Stimulated activated CD4-positive, alpha-beta T cell treated with anti-CD3 and anti-CD28 coated beads, Interleukin-4, amount 100 ng/mL, for 1 hour (primary cell): ENCODE measurements at places on chromosomes 11 and 22.
A peak's percentile ranks its signal among the peaks of the same experiment; 100 is the strongest.

GRCh38 chr11:22275600-22275999 lies 62.6 kb upstream of the SLC17A6 start:
- DNase-seq: no peak

- DNase-seq: no peak
These were observed 11.1 kb downstream of the HPS5 start for GRCh38 chr11:18310800-18311340.

DNA sequence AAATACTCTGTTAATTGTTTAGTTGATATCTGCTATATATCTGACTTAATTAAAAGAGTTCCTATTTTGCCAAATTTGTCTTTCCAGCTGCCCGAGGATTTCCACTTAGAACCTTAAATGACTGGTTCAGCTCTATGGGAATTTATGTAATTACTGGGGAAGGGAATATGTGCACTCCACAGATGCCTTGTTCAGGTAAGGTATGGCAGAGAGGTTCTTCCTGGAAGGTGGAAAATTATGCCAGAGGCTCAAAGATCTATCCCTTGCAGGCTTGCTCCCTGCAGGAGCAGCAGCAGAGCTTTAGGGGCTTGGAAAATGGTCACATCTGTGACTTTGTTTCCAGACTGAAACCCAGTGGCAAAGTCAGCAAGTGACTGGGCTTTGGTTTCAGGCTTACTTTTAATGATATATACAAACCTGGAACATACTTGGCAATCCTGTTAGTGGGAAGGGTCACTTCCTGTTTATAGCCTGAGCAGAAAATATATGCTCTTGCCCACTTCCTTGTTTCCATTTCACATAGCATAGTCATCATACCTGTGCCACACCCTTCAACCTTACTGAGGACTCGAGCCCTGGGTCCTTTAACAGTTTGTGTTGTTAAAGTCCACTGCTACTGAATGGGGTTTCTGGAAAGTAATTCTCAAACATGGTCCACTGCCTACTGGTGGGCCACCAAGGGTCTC lies 23.7 kb downstream of the WBP2NL start:
- DNase-seq: no peak

DNA sequence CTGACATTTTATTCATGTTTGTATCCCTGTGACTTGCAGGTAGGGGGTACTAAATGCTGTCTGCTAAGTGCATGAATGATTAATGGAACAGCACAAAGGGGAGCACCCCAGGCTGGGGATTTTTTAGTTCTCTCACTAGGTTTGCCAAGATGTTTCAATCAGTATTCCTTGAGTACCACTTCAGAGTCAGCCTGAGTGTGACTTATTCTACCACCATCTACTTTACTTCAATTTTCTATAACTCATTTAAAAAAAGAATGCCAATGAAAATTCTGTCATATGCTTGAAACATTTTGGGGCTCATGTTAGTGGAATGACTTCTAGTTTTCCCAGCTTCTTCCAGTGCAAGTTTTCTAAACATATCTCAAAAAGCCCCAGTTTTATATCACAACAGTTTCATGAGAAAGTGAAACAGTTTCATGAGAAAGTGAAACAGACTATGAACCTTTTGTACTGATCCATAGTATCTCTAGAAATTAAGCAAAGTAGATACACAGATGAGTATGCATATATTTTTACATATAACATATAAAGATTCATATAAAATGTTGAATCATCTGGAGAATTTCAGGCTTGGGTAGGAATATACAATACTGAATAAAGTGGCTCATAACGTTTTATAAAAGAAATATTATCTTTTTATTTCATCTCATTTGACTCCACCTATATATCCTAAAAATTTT lies 252.4 kb downstream of the GRM5 start:
- DNase-seq: no peak

DNA sequence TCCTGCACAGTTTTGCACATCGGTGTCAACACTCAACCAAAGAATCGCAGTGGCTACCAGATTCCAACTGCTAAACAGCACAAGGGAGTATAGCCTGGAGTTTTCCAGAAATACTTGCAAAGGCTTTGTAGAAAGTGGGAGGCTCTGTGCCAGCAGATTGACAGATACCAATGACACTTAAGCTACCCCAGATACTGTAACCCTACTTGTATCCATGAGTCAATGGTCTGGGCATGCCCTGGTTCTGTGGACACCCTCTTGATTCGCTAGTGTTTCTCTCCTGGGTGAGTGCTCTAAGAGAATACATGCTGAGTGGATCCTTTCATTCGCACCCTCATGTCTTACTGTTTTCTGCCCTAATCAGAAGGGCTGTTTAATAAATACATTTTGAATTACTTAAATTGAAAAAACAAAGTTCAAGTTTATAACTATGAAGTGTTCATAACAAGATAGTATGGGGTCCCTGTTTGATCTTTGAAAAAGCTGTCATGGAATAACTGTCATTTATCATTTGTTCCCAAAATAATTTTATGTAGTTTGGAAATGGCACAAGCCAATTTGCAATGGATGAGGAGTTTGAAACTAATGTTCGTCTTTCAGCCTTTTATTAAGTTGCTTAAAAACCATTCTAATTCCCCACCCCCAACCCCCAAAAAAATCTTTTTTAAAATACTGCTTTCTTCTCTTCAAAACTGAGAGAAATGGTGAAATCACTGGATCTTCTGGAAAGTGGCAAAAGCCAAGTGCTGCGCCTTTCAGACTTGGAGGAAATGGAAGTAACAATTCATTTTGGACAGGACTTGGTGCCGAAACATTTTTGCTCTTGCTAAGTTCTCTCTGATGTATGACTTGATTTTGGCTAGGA lies 600.5 kb upstream of the TENM4 start:
- DNase-seq: no peak

DNA sequence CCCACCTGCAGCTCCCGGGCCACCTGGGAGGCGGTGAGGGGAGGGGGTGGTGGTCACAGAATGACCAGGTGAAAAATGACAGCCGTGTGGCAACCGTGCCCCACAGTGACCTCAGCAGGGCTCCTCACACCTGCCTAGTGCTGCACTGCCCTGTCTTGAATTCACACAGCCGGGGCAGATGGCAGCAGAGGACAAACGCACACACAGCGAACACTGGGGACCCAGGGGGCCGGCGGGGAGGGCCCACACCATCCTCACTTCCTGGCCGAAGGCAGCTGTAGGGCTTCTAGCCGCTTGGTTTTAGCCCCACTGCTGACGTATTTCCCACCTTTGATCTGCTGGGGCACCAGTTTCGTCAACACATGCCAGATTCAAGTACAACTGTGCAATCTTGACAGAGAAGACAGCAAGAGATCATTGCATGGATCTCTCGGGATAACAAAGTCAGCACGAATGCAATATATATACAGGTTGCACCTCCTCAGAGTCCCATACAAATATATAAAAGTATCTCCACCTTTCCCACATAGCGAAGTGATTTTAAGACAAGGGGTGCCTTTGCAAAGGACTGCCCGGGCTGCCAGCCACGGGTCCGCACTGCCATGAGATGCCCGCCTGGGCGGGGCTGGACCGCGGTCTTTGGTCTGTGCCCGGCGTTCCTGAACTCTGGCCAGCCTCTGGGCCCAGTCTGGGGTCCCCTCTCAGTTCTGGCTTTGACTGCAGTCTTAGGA lies 26.9 kb downstream of the TRMU start:
- no peak for DNase-seq

DNA sequence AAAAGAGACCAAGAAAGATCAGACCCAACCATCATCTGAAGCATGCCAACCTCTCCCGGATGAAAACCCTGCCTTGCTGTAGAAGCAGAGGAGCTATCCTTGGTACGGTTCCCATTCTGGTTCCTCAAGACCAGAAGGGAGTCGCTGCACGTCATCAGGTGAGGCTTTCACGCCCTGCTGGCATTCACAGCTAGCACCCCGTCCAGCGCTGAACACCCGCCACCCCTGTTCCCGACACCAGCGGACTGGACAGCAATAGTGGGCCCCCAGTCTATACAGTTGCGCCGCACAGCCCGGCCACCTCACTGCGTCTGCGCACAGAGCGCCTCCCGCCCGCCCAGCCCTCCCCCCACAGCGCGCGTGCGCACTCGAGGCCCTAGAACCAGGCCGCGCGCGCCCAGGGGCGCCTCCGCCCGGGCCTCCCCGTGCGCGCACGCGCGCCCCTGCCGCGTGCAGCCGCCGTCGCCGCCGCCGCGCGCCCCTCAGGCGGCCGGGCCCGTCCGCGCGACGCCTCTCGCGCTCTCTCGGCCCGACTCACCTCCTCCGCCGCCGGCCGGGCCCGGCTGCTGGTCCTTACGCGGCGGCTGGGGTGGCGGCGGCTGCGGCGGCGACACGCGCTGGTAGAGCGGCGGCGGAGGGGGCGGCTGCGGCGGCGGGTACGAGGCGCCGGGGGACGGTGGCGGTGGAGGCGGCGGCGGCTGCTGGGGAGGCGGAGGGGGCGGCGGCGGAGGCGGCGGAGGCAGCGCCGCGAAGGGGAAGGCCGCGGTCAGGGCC lies 706 bp downstream of the SF1 start:
- peak; percentile 84 for DNase-seq

- no peak for DNase-seq
These were observed 18.7 kb upstream of the BMAL1 start for GRCh38 chr11:13258855-13259254.

DNA sequence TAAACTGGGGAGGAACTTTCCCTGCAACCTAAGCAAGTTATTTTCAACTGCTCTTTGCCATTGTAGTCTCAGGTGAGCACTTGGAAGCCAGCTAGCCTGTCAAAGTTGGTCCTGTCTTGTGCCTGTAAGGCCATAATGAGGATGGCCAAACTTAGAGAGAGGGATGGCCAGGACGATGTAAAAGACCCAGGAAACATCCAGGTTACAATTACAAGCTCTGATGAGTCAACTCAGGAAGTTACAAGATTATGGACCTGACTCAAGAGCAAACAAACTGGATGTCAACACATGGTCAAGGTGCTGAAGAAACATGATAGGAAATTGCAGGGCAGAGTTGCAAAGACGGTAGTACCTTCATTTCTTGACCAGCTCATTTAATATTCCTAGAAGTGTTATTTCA lies 1.6 kb downstream of the GTPBP1 start:
- DNase-seq: no peak

- no peak for DNase-seq
These were observed 571.5 kb downstream of the CNTN5 start for GRCh38 chr11:99592266-99592665.

- DNase-seq: no peak
These were observed 143.8 kb downstream of the ST3GAL4 start for GRCh38 chr11:126499131-126499752.

- no peak for DNase-seq
These were observed 241.2 kb upstream of the SYN3 start for GRCh38 chr22:33299245-33299956.

- DNase-seq: peak; percentile 81
These were observed at the start of gene TRMU for GRCh38 chr22:46335201-46336118. TSS of gene TRMU (plus strand) at chr22:46335714. CDS start at chr22:46335765, 51 bp downstream.

- no peak for DNase-seq
These were observed 10.0 kb downstream of the MS4A2 start for GRCh38 chr11:60098508-60098907.

DNA sequence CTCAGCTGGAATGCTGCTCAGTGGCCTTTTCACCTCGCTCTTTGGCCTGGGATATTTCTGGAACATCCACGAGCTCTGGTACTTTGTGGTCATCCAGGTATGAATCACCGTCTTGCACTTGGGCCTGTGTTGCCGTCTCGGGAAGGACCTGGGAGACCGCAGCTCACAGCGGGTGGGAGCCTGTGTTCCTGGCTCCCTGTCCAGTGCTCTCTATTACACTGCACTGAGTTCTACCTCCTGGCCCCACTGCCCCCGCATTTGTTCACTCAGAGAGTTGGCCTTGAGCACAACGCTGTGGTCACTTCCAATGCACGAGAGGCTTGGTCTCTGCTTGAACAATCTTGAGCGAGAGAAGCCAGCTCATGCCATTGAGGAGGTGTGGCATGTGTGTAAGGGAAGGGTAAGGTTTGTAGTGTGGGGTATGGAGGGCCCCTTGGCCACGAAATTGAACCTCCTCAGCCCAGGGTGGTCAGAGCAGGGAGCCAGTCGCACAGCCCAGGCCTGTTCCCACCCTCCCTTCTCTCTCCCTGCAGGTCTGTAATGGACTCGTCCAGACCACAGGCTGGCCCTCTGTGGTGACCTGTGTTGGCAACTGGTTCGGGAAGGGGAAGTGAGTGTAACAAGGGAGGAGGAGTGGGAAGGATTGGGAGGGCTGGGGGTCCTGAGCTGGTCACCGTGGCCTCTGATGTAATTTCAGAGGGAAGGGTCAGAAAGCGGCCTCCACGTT lies 16.2 kb downstream of the SLC37A2 start:
- DNase-seq: no peak

- DNase-seq: no peak
These were observed 23.4 kb downstream of the SLN start for GRCh38 chr11:107688322-107688918.

GRCh38 chr11:80109031-80109430 lies 668.2 kb upstream of the TENM4 start:
- no peak for DNase-seq

DNA sequence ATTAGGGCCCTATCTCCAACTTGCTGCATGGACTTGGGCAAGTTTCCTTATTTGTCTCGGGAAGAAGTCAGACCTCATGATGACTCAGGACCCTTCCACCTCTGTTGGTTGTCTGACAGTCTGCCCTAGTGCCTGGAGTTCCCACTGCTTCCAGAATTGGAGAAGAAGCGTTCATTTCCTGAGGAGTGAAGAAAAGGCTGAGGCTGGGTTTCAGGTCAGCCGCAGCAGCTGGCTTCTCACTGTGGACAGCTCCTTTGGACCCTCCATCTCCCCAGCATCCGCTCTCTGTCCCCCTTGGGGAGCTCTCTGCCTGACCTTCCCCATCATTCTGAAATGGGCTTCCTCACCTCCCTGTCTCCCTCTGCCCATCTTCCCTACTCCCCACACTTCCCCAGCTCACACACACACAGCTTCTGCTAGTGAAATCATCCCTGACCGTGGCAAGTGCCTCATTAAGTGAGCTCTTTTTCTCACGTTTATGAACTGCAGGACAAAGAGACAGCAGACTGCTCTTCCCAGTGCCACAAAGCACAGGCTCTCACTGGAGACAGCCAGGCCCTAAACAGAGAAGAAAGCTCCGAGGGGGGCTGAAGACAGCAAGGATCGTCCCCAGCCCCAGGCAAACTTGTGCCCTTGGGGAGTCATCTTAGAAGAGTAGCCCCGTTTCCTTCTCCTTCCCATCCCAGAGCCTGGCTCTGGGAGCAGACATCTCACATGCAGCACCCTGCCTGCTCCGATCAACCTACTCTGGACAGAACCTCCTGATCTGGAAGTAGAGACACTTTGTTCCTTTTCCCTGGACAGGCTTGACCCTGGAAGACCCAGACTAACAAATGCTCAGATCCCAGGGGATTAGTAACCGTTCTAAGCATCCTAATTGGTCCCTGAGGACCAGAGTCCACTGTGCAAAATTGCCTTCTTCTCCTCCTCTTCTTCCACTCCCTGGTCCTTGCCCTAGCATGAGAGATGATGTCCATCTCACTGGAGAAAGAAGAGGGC lies 157.9 kb downstream of the FEZ1 start:
- no peak for DNase-seq

- DNase-seq: no peak
These were observed 50.4 kb downstream of the ANO1 start for GRCh38 chr11:70128435-70128906.

GRCh38 chr11:6326985-6327384 lies 6.7 kb upstream of the CAVIN3 start:
- DNase-seq: no peak

GRCh38 chr11:70127653-70128434 lies 49.7 kb downstream of the ANO1 start:
- DNase-seq: no peak

GRCh38 chr11:113282898-113283437 lies 31.4 kb upstream of the TTC12 start:
- no peak for DNase-seq
